ENCODE measurements at places on chromosomes 2 and 18.

GRCh38 chr2:31127931-31128330 is 10.3 kb downstream of the GALNT14 start:
- DNase-seq = no peak

GRCh38 chr2:23524261-23524706 is 139.3 kb downstream of the KLHL29 start:
- DNase-seq = no peak

DNA sequence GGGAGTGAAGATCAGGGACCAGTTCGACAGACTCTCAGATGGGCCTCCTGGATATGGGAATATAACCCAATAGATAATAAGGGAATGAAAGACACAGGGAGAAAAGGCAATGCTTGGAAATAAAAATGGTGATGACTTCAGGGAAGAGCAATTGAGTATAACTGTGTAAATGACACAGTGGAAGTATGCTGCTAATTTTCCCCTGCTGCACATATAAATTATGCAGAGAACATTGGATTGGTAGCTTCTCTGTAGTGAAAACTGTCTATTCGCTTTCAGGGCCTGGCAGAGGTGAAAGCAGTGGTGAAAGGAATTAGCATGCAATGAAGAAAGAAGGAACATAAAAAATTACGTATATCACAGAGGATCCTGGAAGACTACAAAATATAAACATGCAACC is 398.2 kb upstream of the CDH2 start:
- DNase-seq = no peak

DNA sequence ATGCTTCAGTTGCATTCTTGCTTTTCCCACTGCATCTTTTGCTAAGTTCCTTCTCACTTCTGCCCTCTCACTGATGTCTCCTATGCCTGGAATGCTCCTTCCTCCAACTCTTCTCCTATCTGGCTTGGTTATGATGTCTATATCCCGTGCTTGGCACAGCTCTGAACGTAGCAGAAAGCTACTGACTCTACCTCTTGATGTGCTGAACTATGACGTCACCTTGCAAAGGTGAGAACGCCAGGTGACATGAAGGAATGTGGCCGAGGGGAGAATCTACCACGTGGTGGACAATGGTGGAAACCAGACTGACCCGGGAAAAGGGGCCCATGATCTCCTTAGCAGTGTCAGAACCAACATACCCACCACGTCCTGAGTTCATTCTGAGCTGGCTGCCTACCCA is 209.7 kb downstream of the SH3BP4 start:
- no peak for DNase-seq

- no peak for DNase-seq
Observed at GRCh38 chr2:177628831-177629230, 236.3 kb downstream of the AGPS start.

DNA sequence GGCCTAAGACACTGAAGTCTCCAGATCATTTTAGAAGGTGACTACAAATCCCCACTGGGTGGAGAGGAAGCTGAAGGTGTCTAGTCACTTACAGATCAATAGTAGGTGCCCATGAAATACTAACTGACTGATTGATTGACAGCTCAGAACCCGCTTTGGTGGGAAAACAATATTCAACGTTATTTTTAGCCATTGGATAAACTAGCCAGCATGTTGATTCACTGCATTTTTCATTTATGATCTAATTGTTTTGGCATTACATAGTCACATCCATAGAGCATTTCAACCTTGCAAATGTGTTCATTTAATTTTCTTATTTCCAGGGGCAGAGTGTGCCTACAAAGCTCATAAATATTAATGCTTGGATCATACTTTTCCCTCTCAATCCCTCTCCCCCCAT is 162.3 kb downstream of the MREG start:
- DNase-seq = no peak

- no peak for DNase-seq
Observed at GRCh38 chr2:11292464-11293255, 51.8 kb downstream of the ROCK2 start.

- DNase-seq = no peak
Observed at GRCh38 chr2:96626553-96626942, 11.6 kb downstream of the KANSL3 start.

GRCh38 chr2:100105678-100106054 is 36.7 kb downstream of the AFF3 start:
- no peak for DNase-seq

DNA sequence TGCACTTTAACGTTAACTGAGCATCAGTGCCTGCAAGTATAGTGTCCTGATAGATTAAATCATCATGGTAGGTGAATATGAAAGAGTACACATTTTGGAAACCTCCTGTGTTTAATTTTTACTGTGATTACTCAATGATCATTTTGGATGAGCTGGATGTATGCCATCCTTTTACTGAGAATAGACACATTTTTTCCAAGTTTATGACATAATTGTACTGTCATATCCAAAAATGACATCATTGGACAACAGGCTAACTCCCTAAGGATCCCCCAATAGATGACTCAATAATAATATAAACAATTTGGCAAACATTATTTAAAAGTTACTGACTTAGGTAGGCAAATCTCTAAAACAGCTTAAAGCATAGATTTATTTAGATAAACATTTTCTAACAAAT is 410.8 kb upstream of the REG3G start:
- DNase-seq = no peak

DNA sequence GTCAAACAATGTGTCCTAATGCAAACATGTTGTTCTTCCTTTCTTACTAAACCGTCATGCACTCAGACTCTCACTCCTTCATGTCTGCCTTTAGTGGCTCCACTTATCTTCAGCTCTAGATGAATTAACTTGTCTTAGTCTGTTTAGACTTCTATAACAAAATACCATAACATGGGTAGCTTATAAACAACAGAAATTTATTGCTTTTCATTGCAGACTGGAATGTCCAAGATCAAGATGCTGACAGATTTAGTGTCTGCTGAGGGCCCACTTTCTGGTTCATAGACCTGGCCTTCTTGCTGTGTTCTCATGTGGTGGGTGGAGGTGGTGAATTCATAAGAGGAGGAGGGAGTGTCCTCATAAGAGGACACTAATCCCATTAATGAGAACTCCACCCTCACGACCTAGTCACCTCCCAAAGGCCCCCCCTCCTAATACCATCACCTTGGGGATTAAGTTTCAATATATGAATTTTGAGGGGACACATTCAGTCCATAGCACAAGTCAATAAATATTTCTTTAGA is 32.3 kb downstream of the RALBP1 start:
- no peak for DNase-seq

DNA sequence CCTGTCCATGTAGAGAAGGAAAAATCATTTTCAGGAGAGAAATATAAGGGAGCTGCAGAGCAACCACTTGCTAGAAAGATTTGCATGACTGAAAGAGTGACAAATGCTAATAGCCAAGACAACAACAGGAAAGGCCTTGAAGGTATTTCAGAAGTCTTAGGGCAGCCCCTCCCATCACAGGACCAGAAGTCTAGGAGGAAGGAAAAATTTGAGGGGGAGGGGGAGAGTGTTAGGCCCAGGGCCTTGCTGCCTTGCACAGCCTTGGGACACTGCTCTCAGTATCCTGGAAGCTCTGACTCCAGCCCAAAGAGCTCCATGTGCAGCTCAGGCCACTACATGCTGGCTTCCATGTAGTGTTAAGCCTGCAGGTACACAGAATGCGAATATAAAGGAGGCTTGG is 266.9 kb downstream of the GLI2 start:
- no peak for DNase-seq

GRCh38 chr2:152120430-152120829 is 21.6 kb upstream of the CACNB4 start:
- no peak for DNase-seq

Data from NK-92 treated with Interleukin-12 subunit alpha and Interleukin-12 subunit beta, amount 100 ng/mL, for 24 hours (cell line).